ENCODE measurements at places on chromosomes 13 and 19. TPM values are rescaled to one million over a fixed set of nuclear protein-coding genes. Genes with fewer than 3 reads are reported as not detected.

DNA sequence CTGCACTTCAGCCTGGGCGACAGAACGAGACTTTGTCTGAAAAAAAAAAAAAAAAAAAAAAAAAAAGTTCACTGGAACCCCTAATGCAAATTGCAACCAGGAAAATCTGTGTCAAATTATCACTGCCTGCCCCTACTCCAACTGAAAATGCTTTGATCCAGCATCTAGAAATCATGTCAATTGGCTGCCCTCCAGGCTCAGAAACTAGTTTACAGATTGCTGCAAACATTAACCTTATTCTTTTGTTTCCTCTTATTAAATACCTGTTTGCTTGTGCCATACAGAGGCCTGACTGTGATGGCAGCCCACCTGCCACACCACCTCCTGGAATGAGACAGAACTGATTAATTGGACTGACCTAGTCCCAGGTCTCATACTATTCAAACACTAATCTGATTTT, 18.6 kb upstream of the AKT2 start:
- DNase-seq: no peak

DNA sequence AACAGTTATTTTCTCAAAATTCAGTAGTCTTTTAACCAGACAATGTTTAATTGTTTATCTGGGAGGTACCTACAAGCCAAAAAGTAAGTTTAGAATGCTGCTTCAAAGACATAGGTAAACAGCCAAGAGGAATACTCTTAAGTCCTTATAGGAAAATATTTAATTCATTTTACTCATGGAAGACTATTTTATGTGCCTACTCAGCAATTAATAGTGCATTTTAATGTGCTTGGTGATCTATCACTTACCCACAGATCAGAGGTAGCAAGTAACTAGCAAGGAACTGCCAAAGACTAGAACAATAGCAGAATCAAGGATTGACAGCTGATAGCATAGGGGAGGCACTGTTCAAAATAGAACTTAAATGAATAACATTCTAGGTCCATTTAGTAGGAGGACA, 60.4 kb downstream of the DNAJC15 start:
- DNase-seq: no peak

GRCh38 chr13:113559061-113559460, 25.5 kb upstream of the TFDP1 start:
- DNase-seq: no peak

DNA sequence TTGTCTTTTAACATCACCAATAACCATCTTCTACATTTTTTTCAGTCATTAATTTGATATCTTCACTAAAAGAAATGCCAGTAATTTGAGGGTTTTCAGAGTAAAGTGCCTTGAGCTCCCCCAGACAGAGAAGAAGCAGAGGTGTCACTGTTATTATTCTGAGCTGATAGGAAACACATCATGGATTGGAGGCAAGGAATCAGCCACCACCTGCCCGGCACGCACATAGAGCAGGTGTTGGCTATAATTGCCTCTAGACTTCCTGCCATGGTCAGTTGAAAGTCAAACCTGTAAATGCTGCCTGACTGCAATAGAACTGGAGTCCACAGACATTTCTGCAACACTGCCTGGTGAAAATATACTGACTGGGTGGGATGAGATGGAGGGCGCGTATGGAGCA, 776.6 kb downstream of the UQCRFS1 start:
- no peak for DNase-seq

DNA sequence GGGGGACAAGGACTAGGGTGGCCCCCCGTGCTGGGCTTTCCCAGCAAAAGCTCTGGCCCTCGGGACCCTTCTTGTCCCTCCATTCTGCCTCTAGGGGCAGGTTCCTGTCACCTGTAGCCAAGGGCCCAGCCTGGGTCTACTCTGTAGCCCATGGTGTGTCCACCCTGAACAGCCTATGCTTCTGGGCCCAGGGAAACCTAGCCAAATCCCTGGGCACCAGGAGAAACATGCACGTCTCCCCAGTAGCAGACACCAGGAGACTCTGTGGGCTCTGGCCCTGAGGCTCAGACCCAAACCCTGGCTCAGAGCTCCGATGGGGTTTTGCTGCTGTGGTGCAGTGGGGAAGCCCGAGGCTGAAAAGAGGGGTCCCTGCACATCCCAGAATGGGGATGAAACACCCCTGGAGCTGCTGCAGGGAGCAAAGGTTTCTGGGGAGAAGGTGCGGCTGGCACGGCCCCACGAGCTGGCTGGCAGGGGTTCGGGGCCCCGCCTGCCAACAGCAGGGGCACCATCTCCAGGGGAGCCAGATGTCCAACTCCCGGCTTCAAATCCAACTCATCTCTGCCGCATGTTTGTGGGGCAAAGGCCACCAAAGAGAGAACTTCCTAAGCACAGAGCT, 18.2 kb downstream of the CEBPG start:
- no peak for DNase-seq

DNA sequence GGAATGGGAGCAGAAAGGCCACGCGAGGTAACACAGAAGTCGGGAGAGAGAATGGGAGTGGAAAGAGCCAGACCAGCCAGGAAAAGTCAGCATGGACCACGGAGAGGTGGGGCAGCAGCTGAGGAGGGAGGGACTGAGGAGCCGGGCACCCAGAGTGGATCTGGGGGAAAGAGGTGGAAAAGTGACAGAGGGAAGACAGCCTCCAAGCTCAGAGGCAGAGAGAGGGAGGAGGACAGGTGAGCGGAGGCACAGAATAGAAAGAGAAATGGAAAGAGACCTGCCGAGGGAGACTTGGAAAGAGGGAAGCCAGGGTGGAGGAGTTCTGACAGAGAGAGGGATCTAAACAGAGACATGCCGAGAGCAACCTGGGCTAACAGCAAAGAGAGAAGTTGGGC, 1.6 kb downstream of the GRIK5 start:
- no peak for DNase-seq

DNA sequence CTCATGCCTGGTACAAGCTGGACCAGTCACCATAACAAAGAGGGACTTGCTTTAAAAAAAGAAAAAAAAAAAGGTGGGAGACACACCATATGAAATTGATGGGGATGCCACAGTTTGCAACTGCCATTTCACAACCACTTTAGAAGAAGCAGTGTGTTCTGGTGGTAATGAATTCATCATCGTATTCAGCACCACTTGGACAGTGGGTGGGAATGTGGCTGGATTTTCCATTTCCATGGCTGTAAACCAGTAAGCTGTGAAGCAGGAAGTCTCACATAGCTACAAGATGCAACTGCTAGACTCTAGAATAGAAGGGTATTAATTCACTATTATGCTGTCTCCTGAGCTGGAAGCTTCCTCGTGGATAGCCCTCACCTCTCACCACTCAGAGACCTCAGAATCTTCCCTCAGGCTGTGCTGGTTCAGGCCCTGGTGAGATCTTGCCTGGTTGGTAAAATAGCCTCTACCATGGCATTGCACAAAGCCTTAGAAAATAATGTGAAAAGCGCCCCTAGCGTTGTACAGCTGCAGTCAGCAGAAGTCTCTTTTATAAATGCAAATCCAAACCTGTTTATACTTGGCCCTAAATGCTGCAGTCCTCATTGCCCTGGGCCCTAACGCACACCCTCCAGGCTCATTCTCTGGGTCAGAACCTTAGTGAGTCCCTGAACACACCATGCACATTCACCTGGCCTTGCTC, 150.7 kb downstream of the KCTD15 start:
- DNase-seq: no peak

- no peak for DNase-seq
Observed at GRCh38 chr13:58376775-58377174, 745.2 kb downstream of the PCDH17 start.

DNA sequence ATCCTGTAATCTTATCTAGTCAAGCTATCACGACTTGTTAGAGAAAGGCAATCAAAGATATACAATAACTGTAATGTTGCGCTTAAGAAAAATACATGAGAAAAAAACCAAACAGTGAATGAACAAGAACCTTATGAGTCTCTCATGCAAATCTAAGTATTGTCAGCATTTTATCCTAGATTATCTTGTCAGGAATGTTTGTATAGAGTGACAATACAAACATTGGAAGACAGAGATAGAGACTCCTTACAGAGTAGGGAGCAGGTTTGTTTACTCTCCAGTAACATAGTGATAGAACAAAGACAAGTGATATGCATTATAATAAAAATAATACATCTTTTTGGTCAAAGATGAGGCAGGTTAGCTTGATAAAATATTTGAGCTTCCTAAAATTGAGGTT, 444.8 kb downstream of the SLITRK5 start:
- no peak for DNase-seq

- DNase-seq: no peak
Observed at GRCh38 chr13:84082462-84082861, 200.2 kb upstream of the SLITRK1 start.

DNA sequence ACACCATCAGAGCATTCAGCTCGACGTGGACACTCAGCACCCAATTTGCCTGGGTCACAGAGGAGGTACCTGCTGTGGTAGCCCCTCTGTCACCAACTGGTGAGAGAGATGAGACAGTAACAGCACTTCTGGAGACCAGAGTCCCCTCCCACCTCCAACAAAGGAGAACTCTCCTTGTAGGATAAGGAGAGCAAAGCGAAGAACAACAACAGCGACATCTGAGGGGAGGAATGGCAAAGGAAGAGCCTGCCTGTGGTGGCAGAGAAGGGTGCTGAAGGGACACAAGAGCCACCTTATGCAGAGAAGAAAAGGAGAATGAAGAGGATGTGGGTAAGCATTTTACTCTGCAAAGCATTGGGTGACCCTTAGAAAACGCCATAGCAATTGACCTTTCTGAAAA, 167.8 kb downstream of the ABCC4 start:
- DNase-seq: no peak

DNA sequence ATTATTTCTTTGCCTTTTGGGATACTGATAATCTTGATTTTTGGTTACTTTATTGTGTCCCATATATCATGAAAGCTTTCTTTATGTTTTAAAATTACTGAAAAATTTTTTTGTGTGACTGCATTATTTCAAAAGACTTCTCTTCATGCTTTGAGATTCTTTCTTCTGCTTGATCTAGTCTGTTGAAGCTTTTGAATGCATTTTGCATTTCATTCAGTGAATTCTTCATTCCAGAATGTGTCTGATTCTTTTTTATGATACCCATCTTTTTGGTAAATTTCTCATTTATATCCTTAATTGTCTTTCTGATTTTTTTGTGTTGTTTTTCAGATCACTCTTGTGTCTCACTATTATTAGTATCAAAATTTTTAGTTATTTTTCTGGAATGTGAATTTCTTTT, 210.1 kb downstream of the GGACT start:
- DNase-seq: no peak

DNA sequence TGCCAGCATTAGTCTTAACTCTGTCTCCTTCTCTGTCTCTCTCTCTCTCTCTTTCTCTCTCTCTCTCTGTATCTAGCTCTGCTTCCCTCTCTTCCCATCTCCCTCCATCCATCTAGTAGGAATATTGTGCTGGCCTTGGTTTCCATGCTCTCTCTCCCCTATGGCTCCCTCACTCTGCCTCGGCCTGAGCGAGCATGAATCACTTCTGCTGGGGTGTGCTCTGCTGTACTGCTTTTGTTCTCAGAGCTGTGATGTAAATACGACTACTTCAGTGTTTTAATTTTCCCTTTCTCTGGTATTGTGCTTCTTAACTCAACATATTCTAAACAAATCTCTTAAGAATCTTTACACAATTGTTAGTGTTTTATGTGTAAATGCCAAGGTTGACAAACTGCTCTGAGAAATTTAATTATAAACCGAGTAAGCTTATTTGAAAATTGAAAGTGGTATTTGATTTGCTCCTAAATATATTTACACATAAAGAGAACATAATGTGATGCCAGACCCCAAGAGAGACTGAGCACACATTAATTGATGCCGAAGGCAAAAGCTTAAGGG, 211.5 kb upstream of the KL start:
- DNase-seq: no peak

DNA sequence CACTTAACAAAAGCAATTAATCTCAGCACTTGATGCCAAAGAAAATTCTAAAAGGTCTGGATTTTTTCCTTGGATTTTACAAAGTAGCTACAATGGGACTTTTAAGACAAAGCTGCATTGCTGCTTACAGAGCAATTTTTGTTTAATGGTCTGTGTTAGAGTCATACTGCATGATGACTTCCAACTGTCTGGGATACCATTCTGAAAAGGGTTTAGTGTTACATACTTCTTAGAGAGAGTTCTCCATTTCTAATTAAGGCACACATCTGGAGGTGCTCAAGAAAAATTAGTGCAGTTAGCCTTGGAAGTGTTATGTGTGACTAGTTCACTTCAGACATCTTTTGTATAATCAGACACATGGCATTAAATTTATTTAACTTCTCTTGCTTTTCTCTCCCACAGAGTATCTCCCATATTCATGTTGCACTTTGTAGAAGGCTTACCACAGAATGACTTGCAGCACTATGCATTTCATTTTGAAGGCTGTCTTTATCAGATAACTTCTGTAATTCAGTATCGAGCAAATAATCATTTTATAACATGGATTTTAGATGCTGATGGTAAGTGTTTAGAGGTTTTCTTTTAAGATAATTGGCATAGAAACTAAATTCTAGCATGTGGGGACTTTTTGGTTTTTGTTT, 35.1 kb downstream of the USPL1 start:
- DNase-seq: no peak

DNA sequence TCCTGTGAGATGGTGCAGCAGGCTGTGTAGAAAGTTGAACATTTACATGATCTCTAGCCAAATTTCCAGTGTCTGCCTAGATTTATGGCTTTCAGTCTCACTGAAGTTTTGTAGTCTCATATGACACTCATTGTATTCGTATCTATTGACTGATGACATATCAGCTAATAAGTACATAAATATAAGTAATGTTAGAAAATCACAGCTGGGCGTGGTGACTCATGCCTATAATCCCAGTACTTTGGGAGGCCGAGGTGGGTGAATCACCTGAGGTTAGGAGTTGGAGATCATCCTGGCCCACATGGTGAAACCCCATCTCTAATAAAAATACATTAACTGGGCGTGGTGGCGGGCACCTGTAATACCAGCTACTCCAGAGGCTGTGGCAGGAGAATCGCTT, 54.7 kb upstream of the HTR2A start:
- DNase-seq: no peak

DNA sequence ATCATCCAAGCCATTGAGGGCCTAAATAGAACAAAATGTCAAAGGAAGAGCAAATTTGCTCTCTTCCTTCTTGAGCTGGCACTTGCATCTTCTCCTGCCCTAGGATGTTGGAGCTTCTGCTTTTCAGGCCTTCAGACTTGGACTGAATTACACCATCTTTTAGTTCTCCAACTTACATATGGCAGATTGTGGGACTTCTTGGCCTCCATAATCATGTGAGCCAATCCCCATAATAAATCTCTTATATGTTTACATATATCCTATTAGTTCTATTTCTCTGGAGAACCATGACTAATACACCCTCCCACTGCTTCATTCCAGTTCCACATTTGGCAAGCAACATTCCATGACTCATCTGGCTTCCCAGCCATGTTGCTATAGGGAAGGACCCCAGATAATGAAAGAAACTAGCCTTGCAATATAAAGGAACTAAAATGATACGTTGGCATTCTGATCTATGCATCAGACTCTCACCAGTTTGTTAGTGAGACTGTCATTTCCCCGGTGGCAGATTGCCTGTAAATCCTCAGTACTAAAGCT, 11.0 kb upstream of the ACOD1 start:
- DNase-seq: no peak

TEAD2 gene
- not detected for total RNA-seq

ZNF229 gene
- not detected for total RNA-seq

ZNF534 gene
- not detected for total RNA-seq

UBE2S gene
- 227 TPM for total RNA-seq

CRX gene
- not detected for total RNA-seq

CRB3 gene
- total RNA-seq: 0.26 TPM

NOSIP gene
- 68.5 TPM for total RNA-seq

SLC39A3 gene
- 52.2 TPM for total RNA-seq

KIR3DL1 gene
- not detected for total RNA-seq

VAV1 gene
- 78.9 TPM for total RNA-seq

ZNF615 gene
- total RNA-seq: 5.9 TPM

MISP gene
- not detected for total RNA-seq

CFAP97D2 gene
- not detected for total RNA-seq

SERPINE3 gene
- total RNA-seq: not detected
